Left hindlimb (tissue), 1 donor: ENCODE measurements at places on chromosomes 13 and 19.

DNA sequence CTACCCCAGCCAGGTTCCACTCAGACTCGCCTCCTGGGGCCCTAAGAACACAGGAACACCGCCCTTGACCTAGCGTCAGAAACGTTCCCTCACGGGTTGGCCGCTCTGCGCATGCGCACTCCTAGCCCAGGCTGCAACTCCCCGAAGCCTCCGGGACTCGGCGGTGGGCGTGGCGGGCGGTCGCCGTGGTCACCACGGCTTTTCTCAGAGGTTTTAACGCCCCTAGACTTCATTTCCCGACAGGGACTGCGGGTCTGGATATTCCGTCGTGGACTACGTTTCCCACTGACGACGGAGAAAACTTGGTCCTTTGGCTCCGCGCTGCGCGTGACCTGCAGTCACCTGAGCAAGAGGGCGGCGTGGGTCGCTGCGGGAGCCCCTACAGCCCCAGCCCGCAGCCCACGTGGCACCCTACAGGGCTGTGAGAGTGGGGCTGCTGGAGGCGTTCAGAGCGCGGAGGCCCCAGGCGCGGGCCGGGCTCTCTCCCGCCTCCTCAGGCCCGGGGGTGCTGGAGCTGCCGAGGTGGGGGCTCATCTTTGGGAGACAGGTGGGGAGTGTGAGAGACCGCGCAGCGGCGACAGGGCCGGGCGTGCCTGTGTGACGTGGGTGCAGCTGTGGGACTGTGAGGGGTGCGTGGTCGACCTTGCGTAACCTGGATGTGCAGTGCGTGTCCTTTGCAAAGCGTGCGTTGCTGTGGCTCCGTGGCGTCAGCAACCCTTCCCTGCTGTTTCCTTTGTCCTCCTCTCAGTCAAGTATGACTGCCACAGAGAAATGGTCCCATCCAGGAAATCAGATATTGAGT lies 38.0 kb upstream of the ZNF573 start:
- DNase-seq = peak; percentile 88

DNA sequence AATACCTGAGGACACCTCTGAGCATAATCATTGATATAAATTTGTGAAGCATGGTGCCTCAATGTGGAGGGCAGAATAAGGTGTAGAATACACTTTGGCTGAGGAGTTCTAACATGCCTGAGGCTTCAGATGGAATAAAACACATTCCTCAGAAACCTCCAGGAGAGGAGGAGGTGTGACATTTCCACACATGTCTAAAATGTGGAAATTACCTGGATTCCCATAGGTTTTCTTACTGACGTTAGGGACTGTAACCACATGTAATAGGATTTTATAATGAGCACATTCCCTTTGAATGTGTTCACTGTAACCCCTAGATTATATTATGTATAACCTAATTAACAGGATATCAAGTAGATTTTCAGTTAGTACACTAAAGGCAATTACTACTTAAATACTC lies 226.1 kb downstream of the TDRD3 start:
- no peak for DNase-seq

DNA sequence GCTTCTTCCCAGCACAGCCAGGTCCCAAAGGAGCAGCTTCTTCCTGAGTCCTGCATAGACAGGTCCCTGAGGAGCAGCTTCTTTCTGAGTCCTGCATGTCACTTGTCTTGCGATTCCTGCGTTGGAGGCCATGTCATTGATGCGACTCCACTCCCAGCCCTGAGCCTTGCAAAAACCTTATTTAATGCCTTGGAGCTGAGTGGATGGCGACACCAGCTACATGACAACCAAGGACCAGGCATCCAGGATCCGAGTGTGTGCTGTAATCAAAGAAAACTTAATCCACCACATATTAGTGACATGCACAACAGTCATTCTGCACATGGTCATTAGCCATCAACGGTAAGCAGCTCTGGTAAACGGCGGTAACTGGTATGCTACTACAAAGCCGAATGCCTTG lies 315.8 kb downstream of the TEX29 start:
- DNase-seq = no peak

- no peak for DNase-seq
Measured at GRCh38 chr19:13483215-13483614, 23.1 kb downstream of the CACNA1A start.

GRCh38 chr13:47454986-47455385 lies 546.1 kb downstream of the SUCLA2 start:
- DNase-seq = no peak

DNA sequence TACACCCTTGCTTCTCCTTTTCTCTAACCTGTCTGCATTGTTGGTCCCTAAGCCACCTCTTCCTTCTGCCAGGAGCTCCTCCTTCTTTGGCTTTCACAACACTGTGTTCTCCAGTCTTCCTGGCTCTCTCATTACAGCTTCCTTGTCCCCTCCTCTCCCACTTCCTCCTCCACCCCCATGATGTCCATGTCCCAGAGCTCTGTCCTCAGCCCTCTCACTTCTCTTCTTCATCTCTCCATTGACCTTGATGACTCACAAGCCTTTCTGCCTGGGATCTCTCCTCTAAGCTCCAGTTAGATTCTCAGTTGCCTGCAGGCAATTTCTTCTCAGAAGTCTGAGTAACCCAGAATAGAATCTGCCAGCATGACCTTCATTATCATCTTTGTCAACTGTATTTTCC lies 100.3 kb upstream of the WASF3 start:
- DNase-seq = no peak

- DNase-seq = no peak
Measured at GRCh38 chr19:43207991-43208390, 2.6 kb upstream of the PSG4 start.

GRCh38 chr13:102267191-102267590 lies 134.7 kb downstream of the FGF14 start:
- no peak for DNase-seq

DNA sequence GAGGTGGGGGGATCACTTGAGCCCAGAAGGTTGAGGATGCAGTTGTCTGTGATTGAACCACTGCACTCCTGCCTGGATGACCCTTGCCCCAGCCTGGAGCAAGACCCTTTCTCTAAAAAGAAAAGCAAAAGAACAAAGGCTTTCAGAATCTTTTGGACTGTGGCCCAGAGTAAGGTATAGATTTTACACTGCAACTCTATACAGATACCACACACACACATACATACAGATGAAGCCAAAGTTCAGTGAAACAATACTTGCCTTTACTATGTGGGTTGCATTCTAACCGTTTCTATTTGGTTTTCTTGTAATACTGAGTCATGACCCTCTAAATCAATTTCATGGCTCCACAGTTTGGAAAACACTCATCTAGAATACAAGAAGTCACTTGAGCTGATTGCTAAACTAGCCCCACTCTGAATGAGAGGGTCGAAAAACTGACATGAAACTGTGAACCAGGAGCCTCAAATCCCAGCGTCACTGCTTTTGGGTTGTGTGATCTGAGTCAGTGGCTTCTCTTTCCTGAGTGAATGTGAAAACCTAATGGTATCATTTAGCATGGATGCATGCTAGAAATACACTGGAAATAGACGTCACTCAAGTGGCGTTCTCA lies 756.1 kb downstream of the UQCRFS1 start:
- no peak for DNase-seq

GRCh38 chr19:1167687-1168571 lies 6.1 kb downstream of the SBNO2 start:
- no peak for DNase-seq

DNA sequence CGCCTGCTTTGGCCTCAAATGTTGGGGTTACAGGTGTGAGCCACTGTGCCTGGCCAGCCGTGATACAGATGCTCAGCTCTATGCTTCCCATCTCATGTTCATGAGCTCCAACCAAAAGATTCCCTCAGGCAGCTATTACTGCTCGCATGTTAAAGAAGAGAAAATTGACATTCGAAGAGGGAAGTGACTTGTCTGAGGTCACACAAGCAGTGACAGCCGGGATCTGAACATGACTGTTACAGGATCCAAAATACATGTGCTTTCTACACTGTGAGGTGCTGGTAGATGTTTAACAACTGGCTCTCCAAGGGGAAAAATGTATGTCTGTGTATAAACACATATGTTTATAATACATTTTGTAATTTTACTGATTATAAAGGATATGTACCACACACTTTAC lies 11.3 kb downstream of the FPR1 start:
- DNase-seq = no peak

DNA sequence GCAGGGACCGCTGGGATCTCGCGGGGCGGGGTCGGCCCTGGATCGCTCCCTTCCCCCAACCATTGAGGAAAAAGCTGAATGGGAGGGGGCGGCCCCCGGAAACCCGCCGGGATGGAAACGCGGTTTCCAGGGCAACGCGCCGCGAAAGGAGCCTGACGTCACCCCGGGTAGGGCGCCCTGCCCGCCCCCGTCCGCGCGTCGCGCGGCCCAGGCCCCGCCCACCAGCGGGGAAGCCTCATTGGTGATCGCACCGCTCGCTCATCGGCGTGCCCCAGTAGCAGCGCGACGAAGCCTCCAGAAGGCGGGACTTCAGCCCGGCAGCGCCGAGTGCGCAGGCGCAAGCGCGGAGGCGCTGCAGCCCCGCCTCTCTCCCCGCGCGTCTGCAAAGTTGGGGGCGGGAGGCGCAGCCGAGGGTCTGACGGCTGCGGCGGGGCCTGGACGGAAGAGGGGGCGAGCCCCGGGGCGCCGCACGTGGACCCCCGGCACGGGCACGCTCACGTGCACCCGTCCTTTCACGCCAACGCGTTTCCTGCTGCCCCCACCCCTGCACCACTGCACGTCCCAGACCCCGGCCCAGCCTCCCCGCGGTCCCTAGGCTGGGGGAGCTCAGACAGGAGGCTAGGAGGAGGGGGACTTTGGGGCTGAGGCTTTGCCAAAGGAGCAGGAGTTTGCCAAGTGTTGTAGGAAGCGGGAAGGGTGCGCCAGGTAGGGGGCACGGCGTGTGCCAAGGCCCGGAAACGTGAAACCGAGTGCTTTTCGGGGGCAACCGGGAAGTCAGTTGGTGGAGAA lies 8.2 kb upstream of the CIRBP start:
- DNase-seq = peak; percentile 98

- no peak for DNase-seq
Measured at GRCh38 chr13:29771247-29771646, 79.2 kb downstream of the UBL3 start.

GRCh38 chr13:27975564-27976361 lies 6.6 kb upstream of the CDX2 start:
- DNase-seq = peak; percentile 19

GRCh38 chr13:49669735-49670309 lies 21.5 kb downstream of the EBPL start:
- DNase-seq = peak; percentile 56

- DNase-seq = no peak
Measured at GRCh38 chr19:14030997-14031718, 404 bp upstream of the IL27RA start.

DNA sequence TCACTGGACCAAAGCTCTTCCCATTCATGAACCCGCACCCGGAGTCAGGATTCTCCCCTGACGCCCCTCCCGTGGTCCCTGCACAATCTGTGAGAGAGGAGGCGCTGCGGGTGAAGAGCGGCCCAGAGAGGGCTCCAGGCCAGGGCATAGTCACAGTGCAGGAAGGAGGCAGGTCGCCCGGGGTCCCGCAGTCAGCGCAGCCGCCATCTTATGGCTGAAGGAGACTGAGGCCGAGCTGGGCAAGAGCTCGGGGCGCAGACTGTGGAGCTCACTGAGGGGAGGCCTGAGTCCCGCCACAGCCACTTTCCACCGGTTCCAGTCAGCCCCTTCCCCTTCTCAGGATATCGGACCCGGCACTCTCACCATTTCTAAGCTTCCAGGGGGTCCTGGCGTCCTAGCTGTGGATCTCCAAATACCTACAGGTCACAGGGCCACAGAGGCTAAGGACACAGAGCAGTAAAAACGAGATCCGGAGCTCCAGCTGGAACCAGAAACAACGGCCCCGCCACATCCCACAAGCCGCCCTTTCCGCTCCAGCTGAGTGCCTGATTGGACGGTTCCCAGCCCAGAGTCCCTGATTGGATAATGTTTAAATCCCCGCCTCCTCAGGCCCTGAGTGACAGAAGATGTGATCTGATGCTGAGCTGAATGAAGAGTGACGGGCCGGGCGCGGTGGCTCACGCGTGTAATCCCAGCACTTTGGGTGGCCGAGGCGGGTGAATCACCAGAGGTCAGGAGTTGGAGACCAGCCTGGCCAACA lies at the start of gene ZNF99:
Gene ZNF99 (minus strand): TSS at position 501 of the 760 bp plus-strand sequence. CDS start 135 bp downstream, at position 366.
- peak; percentile 66 for DNase-seq

DNA sequence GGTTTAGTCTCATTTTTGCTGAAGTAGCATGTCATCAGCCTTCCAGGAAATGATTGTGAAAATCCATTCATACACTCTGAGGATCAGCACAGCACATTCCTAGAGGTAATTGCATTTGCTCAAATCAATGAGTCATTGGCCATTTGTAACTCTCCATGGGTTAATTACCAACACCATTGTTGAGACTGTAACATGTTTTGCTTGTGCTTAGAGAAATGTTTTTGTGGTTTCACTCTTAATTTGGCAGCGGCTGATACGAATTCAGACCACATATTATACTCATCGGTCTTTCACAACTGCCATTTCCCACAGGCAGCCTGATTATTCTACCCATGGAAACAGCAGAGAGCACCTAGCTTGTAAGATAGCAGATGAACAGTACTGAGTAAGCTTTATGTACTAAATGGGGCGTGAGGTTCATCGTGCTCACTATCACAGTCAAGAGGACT lies 110.3 kb downstream of the NHLRC3 start:
- DNase-seq = no peak

DNA sequence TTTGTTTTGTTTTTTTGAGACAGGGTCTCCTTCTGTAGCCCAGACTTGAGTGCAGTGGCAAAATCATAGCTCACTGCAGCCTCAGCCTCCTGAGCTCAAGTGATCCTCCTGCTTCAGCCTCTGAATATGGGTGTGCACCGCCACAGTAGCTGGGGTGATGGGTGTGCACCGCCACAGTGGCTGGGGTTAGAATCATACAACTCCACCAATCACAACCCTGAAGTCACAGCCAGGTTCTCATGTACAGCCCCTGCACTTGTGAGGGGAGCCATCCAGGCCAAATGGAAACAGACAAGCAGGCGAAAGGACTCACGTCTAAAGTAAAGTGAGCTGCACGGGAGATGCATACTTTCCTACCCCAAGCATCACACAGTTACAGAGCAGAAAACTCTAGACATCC lies 63.1 kb upstream of the RANBP3 start:
- DNase-seq = no peak

DNA sequence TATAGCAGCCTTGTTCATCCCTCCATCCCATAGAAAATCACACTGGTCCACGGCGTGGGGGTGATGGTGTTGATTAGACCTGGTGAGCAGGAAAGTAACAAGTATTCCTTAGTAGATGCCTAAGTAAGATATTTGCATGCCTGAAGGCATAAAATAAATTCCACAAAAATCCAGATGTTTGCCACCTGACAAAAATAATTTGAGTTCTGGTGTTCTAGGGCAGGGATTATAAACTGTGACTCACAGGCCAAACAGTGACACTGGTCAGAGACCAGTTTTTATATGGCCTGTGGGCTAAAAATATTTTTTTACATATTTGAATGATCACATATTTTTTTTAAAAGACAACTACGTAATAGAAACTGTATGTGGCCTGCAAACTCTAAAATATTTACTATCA lies 310.7 kb downstream of the RFC3 start:
- DNase-seq = no peak
